Activated T-cell treated with anti-CD3 and anti-CD28 coated beads, Interleukin-2, amount 50 U/mL, for 72 hours (primary cell): ENCODE measurements at places on chromosomes 3 and 15.

- DNase-seq: no peak
Measured at GRCh38 chr3:15955968-15956367, 158.2 kb upstream of the ANKRD28 start.

- no peak for DNase-seq
Measured at GRCh38 chr3:148214705-148215104, 483.0 kb upstream of the AGTR1 start.

GRCh38 chr3:55423782-55424181 is 63.3 kb downstream of the WNT5A start:
- no peak for DNase-seq

DNA sequence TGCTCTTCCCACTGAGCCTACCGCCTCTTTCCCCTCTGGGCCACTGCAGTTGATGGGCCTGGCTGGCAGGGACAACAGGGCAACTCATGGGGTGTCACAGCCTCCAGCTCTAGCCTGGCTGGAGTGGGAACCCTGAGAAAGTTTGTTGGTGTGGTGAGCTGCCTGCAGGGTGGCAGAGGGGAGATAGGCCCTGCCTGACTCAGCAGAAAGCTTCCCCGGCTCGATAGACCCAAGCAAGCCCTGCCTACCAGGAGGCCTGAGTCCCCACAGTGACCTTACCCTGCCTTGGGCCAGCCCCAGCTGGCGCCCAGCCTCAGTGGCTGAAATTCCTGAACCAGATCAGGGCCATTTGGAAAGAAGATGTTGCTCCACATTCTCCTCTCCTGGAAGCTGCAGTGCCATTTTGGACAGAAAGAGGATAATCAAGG is 29.4 kb downstream of the ABTB1 start:
- no peak for DNase-seq

DNA sequence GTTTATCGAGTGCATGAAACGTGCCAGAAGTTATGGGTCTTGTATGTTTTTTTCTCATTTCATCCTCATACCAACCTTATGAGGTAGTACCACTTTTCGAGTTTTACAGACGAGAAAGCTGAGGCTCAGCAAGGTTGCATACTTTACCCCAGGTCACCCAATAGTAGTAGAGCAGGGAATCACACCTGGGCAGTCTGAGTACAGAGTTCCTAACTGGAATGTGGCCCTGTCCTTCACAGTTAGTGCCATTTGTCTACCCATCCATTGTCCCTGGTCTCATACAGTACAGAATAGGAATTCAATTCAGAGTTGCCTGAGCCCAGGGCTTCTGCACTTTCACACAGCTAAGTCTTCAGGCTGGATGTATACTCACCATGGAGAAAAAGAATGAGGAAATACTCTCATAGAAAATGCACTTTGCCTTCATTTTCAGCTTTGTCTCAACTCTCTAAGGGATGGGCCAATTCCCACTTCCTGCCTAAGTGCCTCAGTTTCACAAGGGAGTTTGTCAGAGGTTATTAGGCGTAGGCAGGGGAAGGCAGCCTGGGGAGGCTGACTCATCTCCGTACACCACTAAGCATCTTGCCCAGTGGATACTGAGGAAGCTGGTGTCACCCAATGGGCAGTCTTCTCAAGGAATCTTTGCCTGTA is 93.2 kb downstream of the TMEM212 start:
- DNase-seq: no peak

GRCh38 chr3:157061265-157061664 is 98.7 kb downstream of the CCNL1 start:
- DNase-seq: no peak
